GM03348 (cell line): ENCODE measurements at places on chromosomes 7 and 10.

GRCh38 chr7:20201380-20201779 is 15.8 kb downstream of the MACC1 start:
- DNase-seq: no peak

DNA sequence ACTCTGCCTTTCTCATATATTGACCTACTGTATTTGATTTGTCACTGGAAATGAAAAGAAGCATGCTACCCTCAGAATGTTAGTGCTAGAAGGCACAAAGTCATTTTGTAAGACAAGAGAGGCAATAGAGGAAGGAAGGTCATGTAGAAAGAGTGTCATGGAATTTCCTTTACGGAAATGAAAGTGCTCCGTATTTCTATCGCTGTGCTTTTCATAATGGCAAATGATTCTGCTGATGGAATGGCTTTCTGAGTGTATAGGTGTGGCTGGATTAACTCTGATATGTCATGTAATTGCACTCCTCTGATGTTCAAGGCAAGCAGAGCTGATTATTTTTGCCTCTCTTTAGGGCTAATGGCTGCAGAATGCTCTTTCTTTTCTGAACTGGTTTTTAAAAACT is 15.5 kb upstream of the STEAP4 start:
- DNase-seq: no peak

DNA sequence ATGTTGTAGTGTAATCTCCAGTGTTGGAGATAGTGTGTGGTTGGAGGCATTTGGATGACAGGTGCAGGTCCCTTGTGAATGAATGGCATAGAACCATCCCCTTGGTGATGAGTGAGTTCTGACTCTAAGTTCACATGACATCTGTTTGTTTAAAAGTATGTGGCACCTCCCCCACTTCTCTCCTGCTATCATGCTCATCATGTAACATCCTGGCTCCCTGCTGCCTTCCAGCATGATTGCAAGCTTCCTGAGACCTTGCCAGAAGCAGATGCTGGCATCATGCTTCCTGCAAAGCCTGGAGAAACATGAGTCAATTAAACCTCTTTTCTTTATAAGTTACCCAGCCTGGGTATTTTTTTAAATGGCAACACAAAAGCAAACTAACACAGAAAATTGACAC is 499.0 kb upstream of the SEMA3D start:
- no peak for DNase-seq

- DNase-seq: no peak
These were observed 17.0 kb downstream of the UPF2 start for GRCh38 chr10:12025591-12025990.

DNA sequence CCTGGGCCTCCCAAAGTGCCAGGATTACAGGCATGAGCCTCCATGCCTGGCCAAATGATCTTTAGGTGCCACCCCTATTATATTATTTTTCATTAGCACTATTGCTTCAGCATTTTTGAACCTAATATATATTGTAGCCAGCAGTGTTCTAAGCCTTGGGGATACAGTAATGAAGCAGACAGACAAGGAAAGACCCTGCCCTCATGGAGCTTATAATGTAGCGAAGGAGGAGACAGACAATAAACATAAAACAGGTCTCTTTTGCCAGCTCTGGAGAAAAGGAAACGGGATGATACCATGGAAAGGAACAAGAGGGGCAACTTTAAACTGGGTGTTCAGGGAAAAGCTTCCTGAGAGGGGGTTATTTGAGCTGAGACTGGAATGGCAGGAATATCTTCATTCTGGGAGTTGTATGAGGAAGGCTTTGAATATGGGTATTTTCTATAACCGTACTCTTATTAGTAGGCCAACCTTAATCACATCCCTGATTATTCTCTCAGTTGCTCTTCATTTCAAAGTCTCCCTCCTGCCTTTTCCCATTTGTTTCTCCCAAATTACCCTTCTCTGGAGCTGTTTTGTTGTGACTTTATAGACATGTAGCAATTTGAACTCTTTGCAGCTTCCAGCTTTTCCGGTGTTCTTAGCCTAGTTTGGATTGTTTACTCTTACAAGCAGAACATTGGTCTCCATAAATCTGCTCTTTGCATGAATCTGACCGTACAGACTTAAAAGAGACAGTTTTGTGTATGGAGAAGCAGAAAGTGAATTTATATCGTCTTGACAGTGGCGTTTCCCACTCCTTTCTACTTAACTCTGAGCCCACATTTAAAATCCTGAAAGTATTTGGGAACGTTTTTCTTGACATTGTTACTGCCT is 19.0 kb downstream of the PRKAR2B start:
- DNase-seq: no peak

DNA sequence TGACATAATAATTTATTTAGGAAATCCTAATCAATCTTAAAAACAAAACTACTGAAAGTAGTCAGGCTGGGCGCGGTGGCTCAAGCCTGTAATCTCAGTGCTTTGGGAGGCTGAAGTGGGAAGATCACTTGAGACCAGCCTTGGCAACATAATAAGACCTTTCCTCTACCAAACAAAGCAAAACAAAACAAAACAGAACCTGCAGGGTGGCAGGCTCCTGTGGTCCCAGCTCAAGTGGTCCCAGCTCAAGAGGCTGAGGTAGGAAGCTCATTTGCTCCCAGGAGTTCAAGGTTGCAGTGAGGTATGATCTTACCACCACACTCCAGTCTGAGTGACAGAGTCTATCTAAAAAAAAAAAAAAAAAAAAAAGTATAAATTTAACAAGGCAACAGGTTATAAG is 748.0 kb downstream of the CNTNAP2 start:
- DNase-seq: no peak

DNA sequence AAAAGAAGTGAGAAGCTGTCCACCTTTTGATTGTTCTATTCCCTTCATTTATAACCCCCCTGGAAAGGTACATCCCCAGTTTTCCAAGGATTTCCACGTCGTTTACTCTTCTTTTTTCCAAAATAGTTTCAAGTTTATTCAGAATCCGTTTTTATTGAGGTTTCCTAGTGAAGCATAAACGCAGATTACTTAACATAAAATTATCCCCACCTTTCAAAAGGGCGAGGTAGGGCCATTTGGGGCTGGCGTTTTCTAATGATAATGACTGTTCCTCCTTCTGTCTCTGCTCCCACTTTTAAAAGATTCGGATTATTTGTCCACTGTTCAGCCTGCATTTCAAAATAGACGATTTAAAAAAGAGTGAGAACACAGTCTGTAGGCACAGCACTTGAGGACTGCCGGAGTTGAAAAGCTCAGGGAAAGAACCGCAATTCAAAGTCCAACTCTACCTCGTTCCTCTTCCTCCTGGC is 165.2 kb upstream of the PPP1R3A start:
- no peak for DNase-seq

DNA sequence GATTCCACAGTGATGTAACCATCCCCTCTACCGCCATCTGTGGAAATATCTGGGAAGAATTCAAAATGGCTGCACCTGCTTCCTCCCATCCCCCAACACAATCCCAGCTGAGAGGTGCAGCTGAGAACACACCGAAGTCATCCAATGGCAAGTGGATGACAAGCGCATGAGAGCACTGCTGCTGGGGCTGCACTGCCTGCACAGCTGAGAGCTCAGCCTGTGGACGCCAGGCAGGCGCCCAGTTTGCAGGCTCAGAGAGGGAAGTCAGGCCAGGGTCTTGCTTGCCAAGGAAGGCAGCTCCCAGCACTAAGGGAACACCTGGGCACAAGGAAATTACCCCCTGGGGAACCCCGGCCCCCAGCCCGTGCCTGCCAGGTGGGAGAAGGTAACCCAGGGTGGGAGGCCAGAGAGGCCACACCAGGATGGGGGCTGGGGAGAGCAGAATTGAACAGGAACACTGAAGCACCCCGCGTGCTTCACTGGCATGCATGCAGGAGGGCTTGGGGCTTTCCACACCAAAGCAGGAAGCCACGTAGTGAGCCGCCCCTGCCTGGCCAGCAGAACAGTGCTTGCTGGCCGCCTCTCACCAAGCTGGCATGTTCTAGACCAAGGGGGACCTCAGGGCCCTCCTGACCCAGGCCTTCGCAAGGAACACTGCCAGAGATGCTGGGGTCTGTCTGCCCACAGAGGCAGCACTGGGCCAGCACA is 46.2 kb downstream of the FAM53B start:
- DNase-seq: no peak

- no peak for DNase-seq
These were observed 12.7 kb upstream of the PPIF start for GRCh38 chr10:79334573-79334972.

DNA sequence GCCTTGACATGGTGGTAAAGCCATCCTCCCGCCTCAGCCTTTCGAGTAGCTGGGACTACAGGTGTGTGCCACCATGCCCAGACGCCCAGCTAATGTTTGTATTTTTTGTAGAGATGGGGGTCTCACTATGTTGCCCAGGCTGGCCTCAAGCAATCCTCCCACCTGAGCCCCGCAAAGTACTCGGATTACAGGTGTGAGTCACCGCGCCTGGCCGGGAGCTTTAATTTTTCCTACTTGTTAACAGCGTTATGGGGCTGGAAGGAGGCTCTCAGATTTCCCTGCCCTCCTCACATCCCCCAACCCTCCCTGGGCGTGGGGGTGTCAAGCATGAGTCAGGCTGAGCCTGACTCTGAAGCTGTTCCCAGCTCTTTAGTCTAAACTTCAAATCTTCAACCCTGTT is 8.3 kb downstream of the ALKBH4 start:
- DNase-seq: no peak

GRCh38 chr10:121188005-121188404 is 336.8 kb downstream of the WDR11 start:
- no peak for DNase-seq

- no peak for DNase-seq
These were observed 25.1 kb upstream of the VPS41 start for GRCh38 chr7:38934051-38934450.

- DNase-seq: no peak
These were observed 423.2 kb downstream of the RPS24 start for GRCh38 chr10:78456649-78457400.

DNA sequence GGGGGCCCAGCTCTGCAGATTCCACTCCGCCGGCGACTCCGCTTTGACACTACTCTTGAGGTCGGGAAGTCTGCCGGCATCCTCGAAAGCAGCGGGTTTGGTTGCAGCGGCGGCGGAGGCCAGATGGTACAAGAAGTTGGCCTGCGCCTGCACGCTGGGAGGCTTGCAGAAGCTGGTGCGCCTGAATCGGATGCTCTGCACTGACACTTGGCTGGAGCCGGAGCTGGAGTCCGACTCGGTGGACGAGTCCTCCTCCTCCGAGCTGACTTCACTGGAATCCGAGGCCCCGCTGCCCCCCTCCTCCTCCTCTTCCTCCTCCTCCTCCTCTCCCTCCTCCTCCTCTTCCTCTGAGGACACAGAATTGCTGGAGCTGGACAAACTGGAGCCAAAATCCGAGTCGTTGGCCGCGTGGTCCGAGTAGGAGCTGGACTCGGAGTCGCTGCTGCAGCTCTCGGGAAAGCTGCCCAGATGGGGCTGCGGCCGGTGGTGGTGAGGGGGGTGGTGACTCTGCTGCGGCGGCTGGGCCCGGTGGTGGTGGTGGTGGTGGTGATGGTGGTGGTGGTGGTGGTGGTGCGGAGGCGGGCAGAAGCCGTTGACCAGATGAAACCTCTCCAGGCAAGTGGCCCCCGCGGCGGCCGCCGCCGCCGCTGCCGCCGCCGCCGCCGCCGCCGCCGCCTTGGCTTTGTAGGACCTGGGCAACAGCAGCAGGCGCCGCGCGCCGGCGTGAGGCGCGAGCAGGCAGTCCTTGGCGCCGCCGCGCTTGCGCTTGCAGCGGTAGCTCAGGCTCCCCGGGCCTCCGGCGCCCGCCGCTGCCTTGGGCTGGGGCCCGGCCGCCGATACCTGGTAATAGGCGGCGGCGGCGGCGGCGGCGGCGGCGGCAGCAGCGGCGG is 9.0 kb downstream of the SKIDA1 start:
- DNase-seq: peak; percentile 72

DNA sequence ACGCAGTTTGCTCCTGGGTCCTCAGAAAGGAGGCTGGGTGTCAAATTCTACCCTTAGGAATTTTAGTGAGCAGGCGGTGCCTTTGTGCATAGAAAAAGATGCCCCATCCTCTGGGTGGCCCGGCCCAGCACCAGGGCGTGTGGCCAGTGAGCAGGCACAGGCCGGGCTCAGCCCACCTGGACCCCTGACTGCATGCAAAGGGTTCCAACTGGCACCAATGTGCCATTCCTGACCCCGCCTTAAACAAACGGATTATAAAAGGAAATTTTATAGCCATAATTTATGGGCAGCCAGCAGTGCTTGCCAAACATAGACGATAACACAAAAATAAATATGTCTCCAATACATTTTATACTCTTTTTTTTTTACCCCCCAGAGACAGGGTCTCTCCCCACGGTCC is 40.1 kb upstream of the GNA12 start:
- DNase-seq: no peak

- no peak for DNase-seq
These were observed 452.0 kb downstream of the REEP3 start for GRCh38 chr10:63972949-63973827.

DNA sequence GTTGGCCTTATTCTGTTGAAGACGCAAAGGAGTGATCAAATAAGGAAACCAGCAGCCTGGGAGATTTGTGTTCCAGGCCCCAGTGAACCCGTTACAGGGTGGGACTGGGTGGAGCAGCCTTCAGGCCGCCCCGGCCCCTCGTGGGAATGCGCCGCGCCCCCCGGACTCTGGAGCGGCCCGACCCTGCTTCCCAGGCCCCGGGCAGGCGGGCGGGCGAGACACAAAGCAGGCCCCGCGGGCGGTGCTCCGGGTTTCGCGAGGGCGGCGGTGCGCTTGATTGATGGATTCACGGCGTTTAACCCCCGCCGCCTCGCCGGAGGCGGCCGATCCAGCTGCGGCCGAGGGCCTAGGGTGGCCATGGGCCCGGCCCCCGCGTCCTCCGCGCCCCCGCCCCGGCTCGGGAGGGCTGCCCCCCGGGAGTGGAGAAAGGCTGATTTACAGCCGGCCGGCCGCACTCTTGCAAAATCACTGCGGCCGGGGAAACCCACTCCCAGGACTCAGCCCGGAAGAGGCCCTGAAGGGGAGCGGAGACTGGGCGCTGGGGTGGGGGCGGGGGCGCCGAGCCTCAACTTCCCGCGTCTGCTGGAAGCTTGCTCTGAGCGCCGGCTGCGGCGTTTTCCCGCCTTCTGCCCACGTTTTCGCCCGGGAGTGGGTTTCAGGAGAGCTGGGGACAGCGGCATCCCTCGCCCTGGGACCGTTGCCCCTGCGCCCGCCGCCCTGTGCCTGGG is 299.6 kb upstream of the NFE2L3 start:
- peak; percentile 35 for DNase-seq

DNA sequence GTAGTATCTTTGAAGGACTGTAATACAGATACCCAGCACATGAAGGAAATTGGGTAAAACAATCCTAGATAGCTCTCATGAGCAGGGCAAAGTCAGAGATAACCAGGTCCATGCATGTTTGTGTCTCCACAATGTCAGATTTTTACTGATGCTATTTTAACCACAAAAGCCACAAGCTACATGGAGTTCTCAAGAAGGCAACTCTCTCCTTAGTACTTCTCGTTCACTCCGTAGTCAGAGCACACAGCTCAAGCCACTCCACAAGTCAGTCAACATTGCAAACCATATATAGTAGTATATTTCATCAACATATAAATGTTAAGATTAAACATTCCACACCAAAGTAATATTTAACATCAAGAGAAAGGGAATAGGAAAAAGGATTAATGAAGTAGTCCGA is 98.0 kb upstream of the PIK3CG start:
- DNase-seq: no peak

DNA sequence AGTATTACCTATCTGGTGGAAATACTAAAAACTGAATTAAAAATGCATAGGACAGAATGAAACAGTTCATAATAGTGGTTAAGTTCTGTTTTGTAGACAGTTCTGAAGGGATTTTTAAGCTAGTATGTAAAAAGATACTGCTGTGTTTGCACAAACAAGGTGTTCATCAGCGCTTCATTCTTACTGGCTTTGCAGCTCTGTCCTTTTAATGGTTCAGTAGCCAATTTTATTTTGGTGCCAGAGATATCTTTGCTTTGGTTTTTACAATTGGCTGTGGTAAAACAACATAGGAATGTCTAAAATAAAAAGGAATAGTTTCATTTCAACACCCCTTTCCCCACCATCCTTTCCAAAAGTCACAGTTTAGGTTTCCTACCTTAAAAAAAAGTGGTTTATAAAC is 33.0 kb downstream of the STAM start:
- no peak for DNase-seq
